SHP77 (cell line): ENCODE measurements at places on chromosomes 12 and 14.

DNA sequence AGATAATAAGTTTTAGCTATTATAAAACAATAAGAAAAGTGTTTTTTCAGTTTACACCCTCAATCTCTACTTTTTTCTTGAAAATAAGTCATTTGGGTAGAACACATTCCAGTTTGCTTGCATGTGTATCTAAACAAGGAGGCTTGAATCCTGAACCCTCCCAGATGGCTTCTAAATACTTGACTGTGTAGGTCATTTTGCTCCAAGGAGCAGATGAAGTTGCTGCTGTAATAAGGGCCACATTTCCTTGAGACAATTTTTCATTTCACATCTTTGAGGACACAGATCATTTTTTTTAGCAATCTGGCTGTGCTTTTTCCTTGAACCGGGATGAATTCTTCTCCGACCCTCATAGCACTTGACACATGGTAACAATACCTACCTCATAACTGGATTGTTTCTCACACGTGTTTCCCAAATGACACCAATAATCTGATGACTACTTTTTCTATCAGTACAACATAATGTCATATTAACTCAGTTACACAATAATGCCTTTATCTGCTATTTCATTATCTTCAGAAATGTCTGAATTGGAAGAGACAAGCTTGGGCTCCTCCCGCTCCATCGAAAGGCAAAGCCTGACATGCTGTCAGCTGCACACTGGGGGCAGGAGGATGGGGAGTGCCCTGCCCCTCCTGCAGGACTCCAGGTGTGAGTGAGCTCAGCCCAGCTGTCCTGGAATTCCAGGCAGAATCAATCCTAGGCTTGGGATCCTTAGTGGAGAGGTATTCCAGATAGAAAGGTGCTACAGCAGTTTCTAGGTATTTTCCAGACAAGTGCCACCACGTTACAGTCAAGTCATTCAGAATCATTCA, 30.9 kb downstream of the GPHB5 start:
- DNase-seq: no peak

GRCh38 chr12:87406926-87407325, 622.3 kb downstream of the C12orf50 start:
- DNase-seq: no peak

- DNase-seq: no peak
Observed at GRCh38 chr12:13171921-13172859, 24.3 kb upstream of the EMP1 start.

GRCh38 chr12:30978639-30979038, 52.1 kb downstream of the TSPAN11 start:
- no peak for DNase-seq

- no peak for DNase-seq
Observed at GRCh38 chr12:108890208-108890607, 10.3 kb downstream of the DAO start.

DNA sequence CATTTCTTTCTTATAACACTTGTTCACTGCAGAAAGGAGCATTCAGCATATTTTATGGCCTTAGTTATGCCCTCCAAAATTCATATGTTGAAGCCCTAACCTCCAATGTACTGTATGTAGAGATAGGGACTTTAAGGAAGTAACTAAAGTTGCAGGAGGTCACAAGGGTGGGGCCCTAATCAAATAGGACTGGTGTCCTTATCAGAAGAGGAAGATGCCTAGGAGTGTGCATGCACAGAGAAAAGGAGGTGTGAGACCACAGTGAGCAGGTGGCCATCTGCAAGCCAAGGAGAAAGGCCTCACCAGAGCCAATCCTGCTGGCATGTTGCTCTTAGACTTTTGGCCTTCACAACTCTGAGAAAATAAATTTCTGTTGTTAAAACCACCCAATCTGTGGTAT, 12.9 kb upstream of the E2F7 start:
- DNase-seq: no peak

DNA sequence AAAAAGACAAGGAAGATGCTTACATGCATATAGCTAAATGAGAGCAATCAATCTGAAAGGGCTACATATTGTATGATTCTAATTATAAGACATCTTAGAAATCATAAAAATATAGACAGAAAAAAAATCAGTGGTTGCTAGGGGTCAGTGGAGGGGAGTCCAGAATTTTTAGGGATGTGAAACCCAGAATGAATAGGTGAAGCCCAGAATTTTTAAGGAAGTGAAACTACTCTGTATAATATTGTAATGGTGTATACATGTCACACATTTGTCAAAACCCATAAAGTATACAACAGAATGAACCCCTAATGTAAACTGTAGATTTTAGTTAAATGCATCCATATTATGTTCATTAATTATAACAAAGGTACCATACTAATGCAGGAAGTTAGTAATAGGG, 713.2 kb downstream of the FLRT2 start:
- no peak for DNase-seq

DNA sequence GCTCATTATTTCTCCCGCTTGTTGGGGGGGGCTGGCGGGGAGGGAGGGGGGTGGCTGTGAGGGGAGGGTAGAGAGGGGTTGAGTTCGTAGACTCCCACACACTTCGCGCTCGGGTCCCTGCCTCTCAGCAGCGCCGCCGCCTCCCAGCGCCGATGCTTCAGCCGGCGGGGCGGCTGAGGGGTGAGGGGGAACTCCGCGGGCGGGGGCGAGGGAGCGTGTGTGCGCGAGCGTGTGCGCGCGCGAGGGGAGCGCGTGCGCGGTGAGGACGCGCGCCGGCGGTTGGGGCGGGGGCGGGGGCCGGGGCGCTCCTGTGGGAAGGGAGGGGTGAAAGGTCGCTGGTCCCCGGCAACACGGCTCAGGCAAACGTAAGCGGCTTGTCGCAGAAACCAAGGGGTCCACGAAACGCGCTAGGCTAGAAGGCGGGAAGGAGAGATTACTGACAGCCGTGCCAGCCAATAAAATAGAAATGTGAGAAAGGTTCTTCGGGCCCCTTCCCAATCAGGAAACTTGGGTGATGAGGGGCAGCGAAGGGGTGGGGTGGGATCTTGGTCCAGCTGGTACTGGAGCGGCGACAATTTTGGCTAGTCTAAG, 343 bp upstream of the NOVA1 start:
- DNase-seq: peak; percentile 98

DNA sequence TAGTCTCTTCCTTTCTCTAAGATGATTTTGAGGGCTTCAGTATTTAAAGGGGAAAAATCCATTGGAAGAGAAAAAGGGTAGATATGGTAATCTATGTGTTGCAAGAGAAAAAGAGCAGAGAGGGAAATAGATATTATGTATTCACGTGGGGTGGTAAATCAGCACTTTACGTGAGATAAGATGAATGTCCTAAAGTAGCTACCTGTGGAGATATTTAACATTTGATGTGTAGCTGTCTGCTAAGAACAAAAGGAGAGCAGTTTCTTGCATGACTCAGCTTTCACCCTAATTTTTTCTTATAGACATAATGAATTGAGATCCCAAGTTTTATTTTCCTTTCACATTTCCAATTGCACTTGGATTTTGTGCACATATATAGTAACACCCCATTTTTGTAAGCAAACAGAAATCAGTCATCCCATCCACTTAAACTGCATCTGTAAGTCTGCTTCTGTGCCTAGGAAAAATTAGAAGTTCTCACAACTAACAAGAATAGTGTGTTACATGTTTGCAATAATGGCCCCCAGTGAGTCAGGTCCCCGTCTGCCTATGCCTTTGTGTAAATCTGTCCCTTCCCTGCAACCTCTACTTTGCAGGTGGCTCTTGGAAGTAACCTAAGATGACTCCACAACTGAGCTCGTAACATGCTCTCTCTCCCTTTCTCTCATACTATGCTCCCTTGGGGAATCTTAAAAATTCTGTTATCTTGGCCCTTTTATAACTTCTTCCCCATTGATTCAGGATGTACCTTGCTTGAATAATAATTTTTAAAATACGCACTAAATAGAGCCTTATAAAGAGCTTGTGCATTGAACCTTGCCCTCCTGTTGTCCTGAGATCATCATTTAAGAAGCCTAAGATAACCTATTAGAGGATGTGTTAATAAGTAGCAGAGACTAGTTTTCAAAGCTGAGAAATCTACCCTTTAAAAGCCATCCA, 3.7 kb downstream of the TMTC3 start:
- no peak for DNase-seq

DNA sequence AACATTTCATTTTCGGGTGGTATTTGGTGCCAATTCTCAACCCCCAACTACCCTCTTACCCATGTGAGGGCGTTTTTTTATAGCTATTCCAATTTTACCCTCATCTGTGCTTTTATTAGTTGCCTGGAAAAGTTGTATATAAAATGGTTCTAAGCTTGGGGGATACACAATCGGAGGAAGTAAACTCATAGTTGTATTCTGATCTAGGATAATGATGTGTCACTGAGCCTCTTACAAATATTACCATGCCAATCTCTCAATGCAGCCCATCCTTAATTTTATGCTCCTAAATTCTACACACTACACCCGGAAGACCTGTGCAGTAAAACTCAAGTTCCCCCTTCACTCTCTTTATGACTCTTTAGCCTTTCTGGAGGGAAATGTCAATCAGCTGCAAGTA, 1206.5 kb upstream of the FLRT2 start:
- no peak for DNase-seq

DNA sequence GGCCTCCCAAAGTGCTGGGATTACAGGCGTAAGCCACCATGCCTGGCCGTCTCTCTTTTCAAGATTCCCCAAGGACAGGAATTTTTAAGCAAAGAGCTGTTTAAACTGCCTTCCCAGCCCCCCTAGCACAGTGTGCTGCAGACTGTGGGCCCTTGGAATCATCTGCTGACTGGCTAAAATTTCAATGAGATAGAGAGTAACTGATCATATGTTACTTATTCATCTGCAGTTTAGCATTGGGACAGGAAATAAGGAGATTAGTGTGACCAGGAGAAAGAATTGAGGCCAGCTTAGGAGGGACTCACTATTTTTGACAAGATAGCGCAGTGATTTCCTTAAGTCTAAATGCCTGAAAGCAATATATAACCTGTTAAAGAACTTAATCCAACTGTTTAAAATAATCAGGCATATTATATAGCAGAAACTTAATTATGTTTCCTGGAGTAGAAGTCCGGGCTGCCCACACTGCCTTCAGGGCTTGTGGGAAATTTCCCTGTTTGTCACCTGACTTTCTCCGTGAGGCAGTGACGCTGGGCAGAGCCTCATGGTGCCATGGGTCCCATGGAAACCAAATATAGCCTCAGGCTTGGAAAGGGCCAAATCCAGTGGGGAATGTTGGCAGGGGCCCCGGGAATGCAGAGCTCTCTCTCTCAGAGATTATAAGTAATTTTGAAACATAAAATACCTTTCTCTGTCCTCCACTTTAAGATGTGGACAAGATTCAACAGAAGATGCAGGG, 22.8 kb upstream of the CEBPE start:
- no peak for DNase-seq

DNA sequence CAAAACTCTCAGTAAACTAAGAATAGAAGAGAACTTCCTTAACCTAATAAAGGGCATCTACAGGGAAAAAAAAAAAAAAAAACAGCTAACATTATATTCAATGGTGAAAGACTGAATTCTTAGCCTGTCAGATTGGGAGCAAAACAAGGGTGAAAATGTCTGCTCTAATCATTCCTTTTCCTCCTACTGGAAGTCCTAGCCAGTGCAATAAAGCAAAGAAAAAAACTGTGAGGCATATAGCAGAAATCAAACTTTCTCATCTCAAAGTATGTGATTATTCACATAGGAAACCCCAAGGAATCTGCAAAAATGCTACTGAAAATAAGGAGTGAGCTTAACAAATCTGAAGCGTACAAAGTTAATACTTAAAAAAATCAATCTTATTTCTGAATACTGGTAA, 170.7 kb downstream of the NUAK1 start:
- no peak for DNase-seq

DNA sequence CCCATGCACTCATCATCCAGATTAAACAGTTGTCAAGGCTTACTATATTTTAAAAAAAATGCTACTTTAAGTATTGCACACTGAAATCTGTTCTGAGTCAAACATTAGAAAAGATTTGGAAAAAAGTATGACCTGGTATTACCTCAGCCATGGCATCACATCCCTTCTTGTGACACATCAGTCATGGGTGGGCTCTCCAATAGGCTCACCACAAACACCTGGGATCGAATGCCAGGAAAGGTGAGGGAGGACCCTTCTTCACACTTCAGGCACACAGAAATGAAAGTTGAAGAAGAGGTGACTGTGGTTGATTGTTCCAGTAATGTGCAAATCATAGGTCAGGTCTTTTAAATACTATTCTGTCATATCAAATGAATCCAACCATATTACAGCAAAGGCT, 36.6 kb upstream of the GZMB start:
- no peak for DNase-seq

- DNase-seq: no peak
Observed at GRCh38 chr14:24262821-24263733, at the start of gene TGM1. TSS of gene TGM1 (minus strand) at chr14:24263177. CDS start at chr14:24262352, 825 bp downstream.

DNA sequence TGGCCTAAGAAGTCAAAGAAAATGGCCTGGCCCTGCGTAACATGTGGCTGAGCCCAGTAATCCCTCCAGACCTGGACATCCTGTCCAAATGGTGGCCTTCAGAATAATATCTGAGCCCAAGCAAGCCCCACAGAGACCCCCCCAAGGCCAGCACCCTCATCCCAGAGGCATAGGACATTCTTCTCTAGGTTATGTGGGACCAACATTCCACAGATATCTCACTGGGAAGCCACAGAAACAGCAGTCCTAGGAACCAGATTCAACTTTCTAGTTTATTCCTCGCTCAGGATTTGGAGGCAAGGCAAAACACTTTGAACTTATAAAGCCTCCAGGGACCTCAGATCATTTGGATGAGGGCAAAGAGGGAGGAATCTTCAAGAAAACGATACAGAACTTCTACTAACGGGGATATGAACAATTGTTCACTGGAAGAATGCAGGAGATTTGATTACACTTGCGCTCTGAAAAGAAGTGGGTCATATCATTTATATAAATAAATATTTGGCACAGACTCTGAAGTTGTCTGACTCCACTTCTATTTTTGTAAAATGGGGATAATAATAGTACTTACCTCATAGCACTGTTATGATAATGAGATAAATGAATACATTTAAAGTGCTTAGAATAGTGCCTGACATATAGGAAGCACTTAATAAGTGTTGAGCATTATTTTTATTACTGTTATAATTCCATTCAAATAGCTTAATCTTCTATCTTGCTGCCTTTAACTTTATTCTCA, 171.5 kb downstream of the NUAK1 start:
- no peak for DNase-seq

GRCh38 chr12:87363497-87364084, 665.6 kb downstream of the C12orf50 start:
- no peak for DNase-seq

- DNase-seq: no peak
Observed at GRCh38 chr12:107536613-107537012, 149.0 kb upstream of the PWP1 start.
